ENCODE measurements at places on chromosomes 5 and 9.

- DNase-seq = no peak
Measured at GRCh38 chr9:34991607-34992375, 2.2 kb downstream of the DNAJB5 start.

DNA sequence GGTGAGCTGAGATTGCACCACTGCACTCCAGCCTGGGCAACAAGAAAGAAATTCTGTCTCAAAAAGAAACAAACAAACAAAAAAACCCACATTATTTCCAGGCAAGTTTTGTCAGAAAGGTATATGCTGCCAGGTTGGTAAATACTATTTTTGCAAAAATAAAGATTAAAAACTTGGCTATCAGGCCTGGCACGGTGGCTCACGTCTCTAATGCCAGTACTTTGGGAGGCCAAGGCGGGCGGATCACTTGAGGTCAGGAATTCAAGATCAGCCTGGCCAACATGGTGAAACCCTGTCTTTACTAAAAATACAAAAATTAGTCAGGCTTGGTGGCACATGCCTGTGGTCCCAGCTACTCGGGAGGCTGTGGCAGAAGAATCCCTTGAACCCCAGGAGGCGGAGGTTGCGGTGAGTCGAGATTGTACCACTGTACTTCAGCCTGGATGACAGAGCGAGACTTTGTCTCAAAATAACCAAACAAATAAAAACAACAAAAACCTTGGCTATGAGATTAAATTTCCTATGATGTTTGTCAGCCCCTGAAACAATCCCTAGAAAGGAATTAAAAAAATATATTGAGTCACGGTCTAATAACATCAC, 22.7 kb downstream of the AGXT2 start:
- DNase-seq = no peak

GRCh38 chr5:109668668-109669422, 20.9 kb upstream of the MAN2A1 start:
- no peak for DNase-seq

GRCh38 chr9:71781391-71781790, 13.1 kb upstream of the CEMIP2 start:
- no peak for DNase-seq

DNA sequence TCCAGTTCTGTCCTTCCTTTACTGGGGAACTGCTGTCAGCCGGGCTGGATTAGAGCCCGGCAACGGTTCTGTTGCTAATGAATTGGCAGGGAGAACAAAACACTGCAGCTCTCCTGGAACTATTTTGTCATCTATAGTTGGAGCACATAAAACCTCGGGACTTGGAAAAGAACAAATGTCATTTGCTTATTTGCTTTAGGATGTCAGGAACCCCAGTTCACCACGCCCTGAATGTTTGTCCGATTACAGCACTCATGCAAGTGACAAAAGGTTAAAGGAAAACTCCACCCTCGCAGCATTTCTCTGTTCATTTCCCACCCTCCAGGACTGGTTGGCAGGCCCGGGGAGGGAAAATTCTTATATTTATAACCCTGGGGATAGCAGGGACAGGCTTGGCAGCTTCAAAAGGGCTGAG, 66.4 kb upstream of the PLPP1 start:
- no peak for DNase-seq

DNA sequence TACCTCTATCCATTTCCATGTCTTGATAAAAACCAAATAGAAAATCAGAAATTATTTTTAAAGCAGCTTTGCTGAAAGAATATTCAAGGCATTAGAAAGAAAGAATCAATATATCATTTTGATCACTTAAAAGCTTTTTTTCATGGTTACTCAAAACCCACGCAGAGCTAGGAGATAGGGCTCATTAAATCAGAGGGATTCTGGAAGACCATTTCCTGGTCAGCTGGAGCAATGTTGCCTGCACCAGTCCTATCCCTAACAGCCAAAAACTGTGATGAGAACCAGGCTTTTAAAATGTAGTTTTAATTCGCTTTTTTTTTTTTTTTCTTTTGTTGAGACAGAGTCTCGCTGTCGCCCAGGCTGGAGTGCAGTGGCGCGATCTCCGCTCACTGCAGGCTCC, 72.3 kb downstream of the ARSB start:
- DNase-seq = no peak

GRCh38 chr9:110640736-110641135, 27.9 kb upstream of the MUSK start:
- no peak for DNase-seq

DNA sequence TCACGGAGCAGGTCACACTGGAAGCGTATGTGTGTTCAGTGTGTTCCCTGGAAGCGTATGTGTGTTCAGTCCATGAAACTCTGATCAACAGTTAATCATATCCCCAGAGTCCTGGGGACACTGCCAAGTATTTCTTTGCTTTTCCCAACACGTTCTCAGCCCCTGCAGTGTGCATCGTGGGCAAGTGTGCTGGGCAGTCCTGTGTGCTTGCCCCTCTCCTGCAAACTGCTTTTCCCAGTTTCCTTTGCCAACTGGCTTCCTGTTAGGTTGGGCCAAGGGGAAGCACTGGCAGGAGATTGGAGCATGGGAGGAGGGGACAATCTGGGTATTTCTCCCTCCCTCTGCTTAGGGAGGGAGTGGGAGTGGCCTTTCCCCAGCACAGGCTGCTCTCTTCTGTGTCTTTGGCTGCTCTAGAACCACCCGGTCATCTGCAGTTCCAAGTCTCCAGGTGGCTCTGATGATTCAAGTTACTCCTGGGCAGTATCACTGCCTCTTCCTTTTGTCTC, 36.8 kb upstream of the NEK6 start:
- DNase-seq = peak; percentile 45

DNA sequence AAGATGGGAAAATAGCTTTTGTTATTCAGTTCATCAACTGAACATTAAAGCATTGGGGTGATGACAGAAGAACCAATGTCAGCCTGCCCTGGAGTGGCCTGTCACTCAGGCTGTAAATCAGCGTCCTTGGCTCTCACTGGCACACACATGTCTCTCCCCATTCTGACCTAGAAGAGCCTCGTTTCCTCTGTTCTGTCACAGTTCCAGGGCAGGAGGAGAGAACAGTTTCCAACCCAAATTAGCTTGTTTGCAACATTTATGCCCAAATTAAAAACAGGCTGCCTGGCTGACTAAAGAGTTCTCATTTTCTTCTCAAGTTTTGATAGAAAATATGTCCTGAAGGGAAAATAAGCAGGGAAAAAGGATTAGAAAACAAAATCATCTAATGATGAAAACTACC, 520.1 kb downstream of the CHSY3 start:
- DNase-seq = no peak

GRCh38 chr9:3730511-3730922, 204.7 kb upstream of the RFX3 start:
- DNase-seq = no peak

DNA sequence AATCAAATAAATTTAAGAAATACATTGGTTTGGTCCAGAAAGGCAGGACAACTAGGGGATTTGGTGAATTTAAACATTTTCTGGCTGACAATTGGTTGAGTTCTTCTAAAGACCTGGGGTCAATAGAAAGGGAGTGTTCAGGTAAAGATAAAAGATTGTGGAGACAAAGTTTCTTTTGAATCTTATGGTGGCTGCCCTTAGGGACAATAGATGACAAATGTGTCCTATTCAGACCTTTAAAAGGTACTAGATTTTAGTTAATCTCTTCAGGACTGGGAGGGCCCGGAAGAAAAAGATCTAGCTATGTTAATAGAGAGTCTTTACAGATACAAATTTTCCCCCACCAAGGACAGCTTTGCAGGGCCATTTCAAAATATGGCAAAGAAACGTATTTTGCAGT, 35.9 kb downstream of the PLEKHG4B start:
- DNase-seq = no peak

- DNase-seq = no peak
Measured at GRCh38 chr5:124574521-124575436, 171.7 kb downstream of the ZNF608 start.

GRCh38 chr5:172707285-172708182, 63.5 kb downstream of the DUSP1 start:
- DNase-seq = peak; percentile 72

DNA sequence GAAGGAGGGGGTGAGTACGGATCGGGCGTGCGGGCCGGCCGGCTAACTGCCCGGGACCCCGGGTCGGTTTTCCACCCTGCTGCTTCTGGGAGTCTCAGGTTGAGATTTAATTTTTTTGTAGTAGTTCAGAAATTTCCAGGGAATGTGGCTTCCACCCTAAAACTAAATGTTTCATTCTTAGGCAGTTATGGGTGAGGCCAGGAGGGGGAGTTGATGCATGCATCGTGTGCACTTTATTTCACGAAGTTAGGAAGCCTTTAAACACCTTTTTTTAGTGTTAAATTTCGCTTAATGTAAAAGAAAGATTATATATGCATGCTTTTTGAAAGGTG, 905 bp downstream of the CDK9 start:
- peak; percentile 37 for DNase-seq

GRCh38 chr9:133182151-133182550, 18.4 kb upstream of the GBGT1 start:
- DNase-seq = no peak

GRCh38 chr5:154473581-154474283, 4.3 kb downstream of the HAND1 start:
- DNase-seq = no peak
